Upper lobe of right lung (tissue), 1 donor: ENCODE measurements at places on chromosomes 5 and 9. TPM values are rescaled to one million over a fixed set of nuclear protein-coding genes. Genes with fewer than 3 reads are reported as not detected.

DNA sequence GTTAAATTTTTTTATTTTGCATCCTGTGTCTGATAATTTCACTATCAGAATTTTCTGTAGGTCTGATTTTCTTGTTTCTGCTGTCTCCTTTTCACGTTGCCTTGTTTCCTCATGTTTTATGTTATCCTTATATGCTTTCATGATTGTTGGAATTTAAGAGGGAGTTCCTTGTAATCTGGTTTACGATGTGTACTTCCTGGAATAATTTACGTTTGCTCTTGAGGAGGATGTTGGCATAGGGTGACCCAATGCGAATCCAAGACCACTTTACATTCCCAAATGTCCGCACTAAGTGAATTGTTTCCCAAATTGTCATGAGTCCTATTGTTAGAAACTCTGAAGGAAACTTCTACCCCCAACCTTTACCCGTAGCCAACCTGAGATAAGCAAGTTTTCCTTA lies 80.3 kb downstream of the ADAMTSL1 start:
- no peaks in the 10 kb centered on the region for H3K4me1 ChIP-seq
- no peak for DNase-seq
- no peak overlapping the region for H3K27ac ChIP-seq
- H3K36me3 ChIP-seq = no peaks in the 10 kb centered on the region
- no peak overlapping the region for H3K4me3 ChIP-seq
- H3K27me3 ChIP-seq = no peaks in the 10 kb centered on the region

ECM2 gene
- total RNA-seq = 13.8 TPM

DNA sequence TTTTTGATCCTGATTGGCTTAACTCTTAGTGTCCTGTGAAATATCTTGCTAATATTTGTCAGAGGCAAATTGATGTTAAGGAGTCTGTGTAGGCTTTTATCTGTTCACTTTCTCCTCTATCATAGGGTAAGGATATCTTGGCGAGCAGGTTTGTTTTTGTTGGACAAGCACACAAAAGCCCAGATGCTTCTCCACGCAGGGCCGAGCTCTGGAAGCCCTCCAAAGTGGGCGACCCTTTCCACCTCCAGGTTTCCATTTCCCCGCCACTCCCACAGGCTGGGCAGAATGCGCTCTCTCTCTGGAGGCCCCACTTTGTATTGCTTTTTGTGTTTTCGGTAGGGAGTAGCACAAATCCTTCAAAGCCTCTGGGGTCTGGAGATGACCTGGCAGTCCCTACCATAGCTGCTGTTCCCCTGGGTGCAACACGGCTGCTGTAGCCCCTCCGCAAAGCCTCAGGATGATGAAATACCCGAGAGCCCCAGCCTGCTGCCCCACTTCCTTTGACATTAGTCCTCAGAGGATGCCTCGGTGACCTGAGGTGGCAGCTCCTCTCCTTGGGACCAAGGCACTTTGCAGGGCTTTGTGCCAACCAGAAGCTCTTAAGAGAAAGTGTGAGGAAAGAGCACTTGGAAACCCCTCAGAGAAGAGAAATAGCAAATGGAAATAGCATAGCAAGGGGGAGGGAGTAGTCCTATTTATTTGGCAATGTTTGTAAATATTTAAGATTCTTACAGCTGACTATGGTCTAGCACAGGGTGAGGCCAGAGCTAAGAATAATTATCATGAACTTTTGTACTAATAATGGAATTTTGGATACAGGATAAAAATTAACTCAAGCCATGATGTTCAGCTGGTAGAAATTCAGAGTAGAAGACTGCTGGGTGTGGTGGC lies 122.8 kb downstream of the ARHGEF28 start:
- H3K27ac ChIP-seq = peak overlapping the region; percentile 63
- peaks cover 21% of the 10 kb centered on the region for H3K4me1 ChIP-seq
- H3K36me3 ChIP-seq = no peaks in the 10 kb centered on the region

DNA sequence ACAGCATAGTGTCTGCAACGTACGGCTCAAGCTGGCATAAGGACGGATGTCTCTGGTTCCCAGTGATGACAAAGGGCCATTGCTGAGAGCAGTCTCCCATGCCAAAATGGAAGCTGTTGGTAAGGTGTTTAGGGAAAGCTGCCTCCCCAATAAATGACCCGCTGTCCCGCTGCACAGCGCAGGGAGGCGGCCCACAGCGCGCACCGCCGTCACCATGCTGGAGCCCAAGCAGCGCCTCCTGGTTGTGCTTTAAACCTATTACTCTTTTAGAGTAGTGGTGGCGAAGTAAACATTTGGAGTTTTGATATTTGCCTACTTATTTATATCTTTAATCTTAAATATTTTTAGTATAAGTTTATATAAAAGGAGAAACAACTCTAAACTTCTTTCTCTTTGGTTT lies 70.4 kb upstream of the C5orf63 start:
- no peak overlapping the region for H3K4me3 ChIP-seq
- no peaks in the 10 kb centered on the region for H3K27me3 ChIP-seq
- H3K4me1 ChIP-seq = no peaks in the 10 kb centered on the region
- no peak overlapping the region for H3K27ac ChIP-seq
- H3K36me3 ChIP-seq = no peaks in the 10 kb centered on the region

DNA sequence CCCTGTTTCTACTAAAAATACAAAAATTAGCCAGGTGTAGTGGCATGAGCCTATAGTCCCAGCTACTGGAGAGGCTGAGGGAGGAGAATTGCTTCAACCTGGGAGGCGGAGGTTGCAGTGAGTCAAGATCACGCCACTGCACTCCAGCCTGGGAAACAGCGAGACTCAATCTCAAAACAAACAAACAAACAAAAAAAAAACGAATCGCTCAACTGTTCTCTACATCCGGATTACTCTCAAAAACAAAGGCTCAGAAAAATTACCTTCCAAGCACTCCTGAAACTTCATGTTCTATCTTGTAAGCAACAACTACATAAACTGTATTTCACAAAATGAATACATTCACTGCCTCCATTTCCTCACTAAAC lies 14.0 kb downstream of the UBAP2 start:
- no peaks in the 10 kb centered on the region for H3K4me1 ChIP-seq
- no peak overlapping the region for H3K4me3 ChIP-seq
- no peaks in the 10 kb centered on the region for H3K36me3 ChIP-seq
- peak; percentile 30 for DNase-seq
- H3K27ac ChIP-seq = no peak overlapping the region
- no peaks in the 10 kb centered on the region for H3K27me3 ChIP-seq

TRUB2 gene
- total RNA-seq = 19.1 TPM

DNA sequence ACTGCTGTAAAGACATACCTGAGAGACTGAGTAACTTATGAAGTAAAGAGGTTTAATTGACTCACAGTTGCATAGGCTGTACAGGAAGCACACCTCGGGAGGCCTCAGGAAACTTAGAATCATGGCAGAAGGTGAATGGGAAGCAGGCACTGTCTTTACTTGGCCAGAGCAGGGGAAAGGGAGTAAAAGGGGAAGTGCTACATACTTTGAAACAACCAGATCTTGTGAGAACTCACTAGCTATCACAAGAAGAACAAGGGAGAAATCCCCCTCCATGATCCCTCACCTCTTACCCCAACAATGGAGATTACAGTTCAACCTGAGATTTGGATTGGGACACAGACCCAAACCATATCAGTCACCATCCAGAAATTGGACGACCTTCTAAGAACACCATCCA lies 1285.8 kb upstream of the CDH9 start:
- no peaks in the 10 kb centered on the region for H3K4me1 ChIP-seq
- H3K4me3 ChIP-seq = no peak overlapping the region
- DNase-seq = no peak
- H3K27me3 ChIP-seq = no peaks in the 10 kb centered on the region
- H3K36me3 ChIP-seq = no peaks in the 10 kb centered on the region

DNA sequence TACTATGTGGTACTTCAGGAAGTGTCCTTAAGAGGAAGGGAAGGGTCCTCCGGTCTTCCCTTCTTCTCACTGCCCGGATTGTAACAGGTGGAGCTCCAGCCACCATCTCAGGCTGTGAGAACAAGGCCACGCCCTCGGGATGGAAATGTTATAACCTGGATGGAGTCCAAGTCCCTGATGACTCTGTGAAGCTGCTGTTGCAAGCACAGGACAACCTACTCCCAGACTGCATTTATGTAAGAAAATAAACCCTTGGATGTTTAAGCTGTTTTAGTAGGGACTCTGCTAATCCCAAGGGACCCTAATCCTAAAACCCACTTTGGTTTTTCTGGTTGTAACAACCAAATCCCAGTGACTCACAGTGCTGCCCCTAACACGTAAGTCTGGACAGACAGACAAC lies 221.6 kb downstream of the ACTL7B start:
- H3K27ac ChIP-seq = no peak overlapping the region
- no peak for DNase-seq
- no peaks in the 10 kb centered on the region for H3K36me3 ChIP-seq
- H3K4me3 ChIP-seq = no peak overlapping the region
- H3K27me3 ChIP-seq = no peaks in the 10 kb centered on the region

DNA sequence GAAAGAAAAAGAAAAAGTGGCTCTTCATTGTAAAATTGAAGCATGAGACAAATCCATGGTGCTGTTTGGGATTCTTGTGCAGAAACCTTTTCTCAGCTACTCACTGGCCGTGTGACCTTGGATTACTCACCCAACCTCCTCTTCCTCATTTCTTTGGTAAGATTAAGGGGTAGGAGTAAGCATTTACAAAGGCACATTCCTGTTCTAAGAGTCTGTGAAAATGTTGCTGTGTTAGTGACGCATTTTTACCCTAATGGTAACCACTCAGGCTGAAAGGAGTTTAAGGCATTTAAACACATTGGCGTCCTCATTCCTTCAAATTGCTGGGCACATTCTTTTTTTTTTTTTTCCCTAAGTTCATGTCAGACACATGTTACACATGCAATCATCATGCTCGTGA lies 4.3 kb downstream of the RAI14 start:
- H3K4me3 ChIP-seq = no peak overlapping the region
- H3K27me3 ChIP-seq = no peaks in the 10 kb centered on the region
- no peak overlapping the region for H3K27ac ChIP-seq
- H3K4me1 ChIP-seq = peaks cover 11% of the 10 kb centered on the region
- H3K36me3 ChIP-seq = no peaks in the 10 kb centered on the region

- no peak overlapping the region for H3K27ac ChIP-seq
- H3K4me1 ChIP-seq = no peaks in the 10 kb centered on the region
- no peaks in the 10 kb centered on the region for H3K27me3 ChIP-seq
- H3K4me3 ChIP-seq = no peak overlapping the region
- DNase-seq = no peak
These were observed 448.3 kb downstream of the NTRK2 start for GRCh38 chr9:85117831-85118230.

- H3K4me1 ChIP-seq = peaks cover 91% of the 10 kb centered on the region
- no peaks in the 10 kb centered on the region for H3K36me3 ChIP-seq
- H3K27ac ChIP-seq = peak overlapping the region; percentile 97
- no peaks in the 10 kb centered on the region for H3K27me3 ChIP-seq
- no peak overlapping the region for H3K4me3 ChIP-seq
- no peak for DNase-seq
These were observed 8.9 kb downstream of the B4GALT1 start for GRCh38 chr9:33157960-33158842.

SLC36A3 gene
- not detected for total RNA-seq

DNA sequence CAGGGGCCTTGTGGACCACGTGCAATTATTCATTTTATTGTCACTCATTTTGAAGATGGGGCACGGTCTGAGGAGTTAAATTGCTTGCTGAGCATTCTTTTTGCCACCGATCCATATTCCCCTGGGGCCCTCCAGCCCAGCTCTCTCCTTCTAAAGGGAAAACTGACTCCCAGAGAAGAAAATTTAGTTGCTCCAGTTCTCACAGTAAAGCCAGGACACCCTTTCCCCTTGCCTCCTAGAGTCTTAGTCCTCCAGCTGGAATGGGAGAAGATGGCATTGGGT lies 1.0 kb upstream of the PANK3 start:
- no peak for DNase-seq
- peak overlapping the region; percentile 90 for H3K4me3 ChIP-seq
- H3K27ac ChIP-seq = peak overlapping the region; percentile 94

GRCh38 chr9:82206490-82206889 lies 217.9 kb downstream of the SPATA31D1 start:
- H3K36me3 ChIP-seq = no peaks in the 10 kb centered on the region
- no peak overlapping the region for H3K4me3 ChIP-seq
- H3K4me1 ChIP-seq = no peaks in the 10 kb centered on the region
- H3K27me3 ChIP-seq = no peaks in the 10 kb centered on the region
- no peak for DNase-seq

TCF7 gene
- 7.0 TPM for total RNA-seq

DNAJB5 gene
- 8.3 TPM for total RNA-seq
